H54 (cell line): ENCODE measurements at places on chromosomes 5 and 9.

GRCh38 chr9:129964901-129965734, 77.9 kb downstream of the FNBP1 start:
- DNase-seq: no peak

DNA sequence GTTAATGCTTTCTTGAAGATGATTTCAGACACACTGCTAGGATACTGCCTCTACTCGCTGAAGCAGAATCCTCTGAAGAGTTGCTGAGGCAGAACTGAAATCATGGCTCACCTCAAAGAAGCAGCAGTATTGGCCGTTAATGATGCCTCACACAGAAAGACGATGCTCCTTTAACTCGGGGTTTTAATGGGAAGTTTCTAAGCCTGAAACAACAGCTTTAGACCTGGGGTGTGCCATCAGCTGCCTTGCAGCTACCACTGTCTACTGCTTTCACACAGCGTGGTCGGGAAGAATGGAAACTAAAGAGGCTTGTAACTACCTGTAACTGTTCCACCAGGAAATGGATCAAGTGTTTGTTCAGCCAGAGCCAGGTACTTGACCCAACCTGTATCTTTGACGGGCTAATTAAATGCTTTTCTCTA, at the start of gene CTXN3:
Gene CTXN3 (plus strand): TSS at position 65 of the 422 bp plus-strand sequence. CDS start 8,440 bp downstream, outside the sequence.
- DNase-seq: no peak

DNA sequence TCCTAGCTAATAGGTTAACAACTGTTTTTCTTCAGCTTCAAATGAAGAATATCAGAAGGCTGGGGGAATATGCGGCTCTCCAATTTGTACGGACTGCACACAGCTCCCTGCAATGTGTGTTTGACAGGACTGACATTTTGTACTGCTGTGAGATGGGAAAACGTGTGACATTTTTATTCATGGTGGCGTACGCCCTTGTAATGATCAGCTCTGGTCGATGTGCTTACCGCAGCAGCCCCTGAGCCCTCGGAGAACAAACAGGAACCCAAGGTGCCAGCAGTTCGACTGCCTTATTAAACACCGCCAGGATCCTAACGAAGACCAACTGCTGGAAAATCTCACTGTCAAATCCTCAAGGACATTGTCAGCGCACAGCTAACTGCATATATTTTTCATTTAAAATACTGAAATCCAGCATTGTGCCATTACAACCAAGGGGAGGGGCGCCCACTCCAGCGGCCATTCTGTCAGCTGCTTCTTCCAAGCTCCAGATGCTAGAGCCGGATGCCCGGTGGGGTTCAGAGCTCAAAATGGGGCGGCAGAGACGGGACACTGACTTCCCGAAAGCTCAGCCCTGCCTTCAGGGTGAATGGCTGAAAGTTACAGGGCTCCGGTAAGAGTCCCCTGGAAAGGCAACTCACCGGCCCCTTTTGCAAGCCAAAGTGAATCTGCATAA, 66.8 kb downstream of the CRB2 start:
- no peak for DNase-seq

DNA sequence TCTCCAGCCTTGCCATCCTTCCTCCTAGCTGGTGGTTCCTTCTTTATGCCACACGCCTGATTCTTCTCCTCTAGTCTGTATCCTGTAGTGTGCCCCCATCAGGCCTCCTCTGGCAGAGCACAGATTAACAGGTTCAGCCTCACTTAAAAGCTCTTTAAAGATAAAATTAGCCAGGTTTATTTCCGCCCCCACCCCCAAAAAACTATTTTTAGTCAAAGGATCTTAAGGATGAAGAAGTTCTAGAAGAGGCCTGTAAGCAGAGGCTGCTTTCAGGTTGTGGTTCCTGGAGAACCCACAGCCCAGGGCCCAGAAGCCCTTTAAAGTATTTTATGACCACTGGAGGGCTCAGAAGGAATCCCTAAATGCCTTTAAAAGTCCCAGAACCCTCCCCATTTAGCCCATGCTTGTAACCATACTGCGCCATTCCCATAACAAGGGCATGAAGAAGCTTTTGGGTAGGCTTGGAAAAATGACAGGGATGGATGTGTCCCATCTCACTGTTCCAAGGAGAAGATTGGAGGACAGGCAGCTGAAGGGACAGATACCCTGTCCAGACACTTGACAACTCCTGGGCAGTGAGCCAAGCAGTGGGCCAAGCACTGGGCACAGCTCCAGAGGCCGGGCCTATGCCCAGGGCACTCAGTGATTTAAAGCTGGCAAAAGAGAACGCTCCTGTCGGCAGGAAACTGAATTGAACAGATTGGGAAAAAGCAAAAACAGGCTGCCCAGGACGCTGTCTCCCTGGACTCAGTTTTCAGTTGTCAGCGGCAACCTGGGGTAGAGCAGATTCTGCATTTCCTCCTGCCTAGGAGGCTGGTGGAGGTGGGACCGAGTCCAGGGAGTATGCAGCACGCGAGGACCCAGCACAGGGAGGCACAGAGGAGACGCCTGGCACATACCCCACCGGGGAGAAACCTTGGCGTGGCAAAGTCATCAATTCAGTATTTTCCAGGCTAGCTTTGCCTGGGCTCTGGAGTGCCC, 106.3 kb upstream of the SSBP2 start:
- DNase-seq: no peak

DNA sequence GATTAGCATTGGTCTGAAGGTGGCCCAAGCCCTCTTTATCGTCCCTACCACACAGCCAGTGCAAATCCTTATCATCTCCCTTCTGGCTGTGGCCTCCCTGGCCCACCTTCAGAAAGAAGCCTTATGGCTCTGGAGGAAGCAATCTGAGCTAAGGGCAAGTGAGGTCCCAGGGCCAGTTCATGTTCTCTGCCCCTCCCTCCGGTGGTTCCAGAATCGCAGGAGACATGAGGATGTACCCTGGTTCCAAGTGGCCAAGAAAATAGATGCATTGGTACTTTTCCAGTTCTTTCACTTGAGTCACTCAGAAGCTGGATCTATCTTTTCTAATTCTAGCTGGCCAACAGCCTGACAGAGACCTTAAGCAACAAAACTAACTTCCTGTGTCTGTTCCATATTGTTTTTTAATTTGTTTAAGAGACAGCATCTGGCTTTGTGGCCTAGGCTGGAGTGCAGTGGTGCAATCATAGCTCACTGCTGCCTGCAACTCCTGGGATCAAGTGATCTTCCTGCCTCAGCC, 60.7 kb downstream of the LHFPL2 start:
- DNase-seq: no peak

GRCh38 chr5:81044868-81045267, 84.7 kb downstream of the RASGRF2 start:
- DNase-seq: no peak
